ENCODE measurements at places on chromosomes 2 and 18.
A peak's percentile ranks its signal among the peaks of the same experiment; 100 is the strongest.

DNA sequence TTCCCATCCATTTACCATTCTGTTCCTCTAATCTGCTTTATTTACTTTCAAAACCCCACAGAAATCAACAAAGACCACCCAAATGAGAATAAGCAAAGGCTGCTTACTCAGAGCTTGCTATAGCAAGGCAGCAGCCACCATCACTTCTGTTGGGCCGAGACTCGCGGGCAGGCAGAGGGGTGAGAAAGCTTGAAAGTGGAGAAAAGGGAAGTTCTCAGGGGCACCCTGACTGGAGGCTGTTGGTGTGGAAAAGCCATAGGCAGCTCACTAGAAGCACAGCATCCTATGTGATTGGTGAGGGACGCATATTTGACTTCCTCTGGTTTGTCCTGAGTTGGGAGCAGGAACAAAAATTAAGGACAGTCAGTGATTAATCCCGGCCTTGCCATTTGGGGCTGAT lies 269.7 kb upstream of the THSD7B start:
- no peak for DNase-seq

DNA sequence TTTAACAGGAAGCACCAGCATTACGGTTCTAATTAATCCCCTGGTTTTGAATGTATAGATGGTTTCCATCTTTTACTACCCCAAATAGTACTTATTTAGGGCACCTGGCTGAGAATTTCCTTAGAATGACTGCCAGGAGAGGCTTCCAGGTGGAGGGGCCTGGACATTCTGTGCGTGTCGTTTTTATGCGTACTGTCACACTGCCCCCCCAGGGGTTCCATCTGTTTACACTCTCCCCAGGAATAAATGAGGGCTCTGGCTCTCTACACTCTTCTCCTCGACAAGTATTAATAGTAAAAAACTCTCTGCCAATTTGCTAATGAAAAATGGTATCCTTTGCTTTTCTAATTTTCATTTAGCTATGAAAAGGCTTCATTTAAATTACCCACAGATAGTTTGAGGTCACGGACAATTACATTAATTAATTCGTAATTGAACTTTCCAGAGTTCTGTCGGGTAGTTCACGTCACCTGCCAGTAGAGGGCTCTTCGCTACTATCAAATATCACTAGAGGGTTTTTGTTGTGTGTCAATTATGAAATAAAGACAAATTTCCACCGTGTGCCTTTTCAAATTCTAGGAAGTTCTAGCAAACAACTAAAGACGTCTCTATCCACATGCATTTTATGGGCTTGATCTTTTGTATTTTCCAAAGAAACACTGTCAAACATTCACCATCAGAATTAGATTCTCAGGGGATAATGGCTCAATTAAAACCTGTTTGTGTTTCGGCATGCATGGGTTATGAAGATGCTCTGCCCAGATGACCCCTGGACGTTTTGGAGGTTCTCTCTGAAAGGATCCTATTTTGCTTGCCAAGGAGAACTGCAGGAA lies 88.8 kb upstream of the ASB18 start:
- DNase-seq: no peak

DNA sequence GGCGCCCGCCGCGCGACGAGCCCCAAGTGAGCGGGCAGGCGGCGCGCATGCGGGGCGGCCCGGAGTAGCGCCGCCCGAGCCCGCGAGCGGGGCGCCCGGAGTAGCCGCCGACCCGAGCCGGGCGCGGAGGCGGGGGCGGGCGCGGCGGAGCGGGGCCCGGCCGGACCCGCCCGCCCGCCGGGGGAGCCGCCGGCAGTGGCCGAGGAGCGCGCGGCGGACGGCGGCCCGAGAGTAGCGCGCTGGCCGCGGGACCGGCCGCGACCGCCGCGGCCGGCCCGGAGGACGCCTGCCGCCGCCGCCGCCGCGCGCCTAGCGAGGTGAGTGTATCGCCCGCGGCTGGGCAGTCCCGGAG lies at the start of gene GALNT1:
TSS of gene GALNT1 (plus strand) at position 195 of the 352 bp plus-strand sequence. CDS start 72,923 bp downstream, outside the sequence.
- no peak for DNase-seq

GRCh38 chr2:175606010-175606841 lies 395.8 kb downstream of the LNPK start:
- no peak for DNase-seq

GRCh38 chr2:213995400-213996105 lies 415.3 kb upstream of the VWC2L start:
- no peak for DNase-seq

DNA sequence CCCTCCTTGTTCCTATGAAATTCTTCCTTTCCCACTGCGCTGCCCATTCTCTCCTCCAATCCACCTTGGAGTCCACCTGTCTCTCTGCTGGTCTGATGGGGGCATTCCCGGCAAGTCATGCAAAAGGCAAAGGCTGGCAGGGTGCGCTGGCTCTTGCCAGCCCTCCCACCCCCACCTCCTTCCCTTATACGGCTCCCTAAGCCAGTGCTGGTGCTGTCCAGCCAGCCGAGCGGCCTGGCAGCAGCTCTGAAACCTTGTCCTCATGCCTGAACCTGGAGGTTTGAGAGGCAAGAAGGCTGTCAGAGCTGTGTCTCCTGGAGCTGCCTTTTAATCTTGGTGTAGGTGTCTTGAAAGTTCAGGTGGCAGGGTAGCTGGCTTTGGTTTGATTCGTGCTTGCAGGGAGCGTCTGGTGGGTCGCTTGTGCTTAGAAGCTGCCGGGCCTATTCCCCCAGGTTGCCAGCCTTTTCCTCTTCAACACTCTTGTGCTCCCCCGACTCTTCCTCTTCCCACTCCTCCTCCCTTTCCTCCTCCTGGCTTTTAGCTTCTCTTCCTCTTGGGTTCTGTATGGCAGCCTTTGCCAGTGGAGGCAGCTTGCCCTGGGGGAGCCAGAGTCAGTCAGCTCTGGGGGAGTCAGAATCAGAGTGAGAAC lies 748 bp downstream of the LIPG start:
- DNase-seq: no peak

- peak; percentile 10 for DNase-seq
Measured at GRCh38 chr2:240817496-240818292, 2.3 kb downstream of the KIF1A start.

DNA sequence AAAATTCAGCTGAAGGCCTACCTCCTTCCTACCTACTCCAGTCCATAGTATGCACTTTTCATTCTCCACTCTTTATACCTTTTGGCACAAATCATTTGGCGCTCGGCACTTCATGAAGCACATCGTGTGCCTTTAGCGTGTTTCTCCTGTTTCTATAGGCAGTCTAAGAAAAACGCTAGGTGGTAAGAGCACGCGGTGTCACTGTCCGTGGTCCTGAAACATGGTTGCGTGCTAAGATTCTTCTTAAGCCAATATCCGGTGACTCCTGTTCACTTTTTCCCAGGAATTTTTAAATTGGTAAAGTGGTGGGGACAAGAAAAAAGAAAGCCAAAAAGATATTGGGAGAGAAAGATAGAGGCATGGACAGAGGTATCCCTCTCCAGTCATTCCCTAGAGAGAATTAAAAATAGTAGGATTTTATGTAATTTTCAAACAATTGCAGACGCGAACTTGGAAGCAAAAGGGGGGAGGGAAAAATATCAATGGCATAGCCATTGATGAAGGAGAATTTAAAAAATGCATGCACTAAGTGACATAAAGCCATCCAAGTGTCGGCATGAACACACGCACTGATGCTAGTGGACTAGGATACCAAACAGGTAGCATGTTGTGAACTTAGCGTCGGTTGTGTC lies 1.4 kb upstream of the CTNNA2 start:
- no peak for DNase-seq
